ENCODE measurements at places on chromosomes 6 and 20.

GRCh38 chr6:99712519-99712918 lies 105.9 kb downstream of the PRDM13 start:
- DNase-seq: no peak

GRCh38 chr6:11276911-11277274 lies 44.4 kb upstream of the NEDD9 start:
- no peak for DNase-seq

DNA sequence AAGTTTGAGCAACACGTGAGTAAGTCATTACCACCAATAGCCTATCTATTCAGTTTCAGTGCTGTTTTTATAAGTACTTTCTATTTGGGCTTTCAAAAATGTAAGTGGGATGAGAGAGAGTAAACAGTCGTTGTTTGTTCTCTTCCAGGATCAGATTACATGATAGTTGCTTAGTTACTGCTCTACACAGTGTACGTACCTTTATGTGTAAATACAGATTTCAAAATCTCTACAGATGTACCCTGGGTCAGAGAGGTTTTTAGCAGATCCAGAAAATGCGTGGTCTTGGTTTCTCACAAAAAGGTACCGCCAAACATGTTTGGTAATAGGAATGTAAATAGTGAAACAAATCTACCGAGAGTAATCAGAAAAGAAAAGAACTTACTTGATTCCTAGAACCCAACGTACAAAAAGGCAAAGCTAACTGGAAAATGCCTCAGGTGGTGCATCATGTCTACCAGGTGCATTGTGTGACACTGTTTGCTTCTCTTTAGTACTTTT lies 421.1 kb downstream of the BCKDHB start:
- no peak for DNase-seq

DNA sequence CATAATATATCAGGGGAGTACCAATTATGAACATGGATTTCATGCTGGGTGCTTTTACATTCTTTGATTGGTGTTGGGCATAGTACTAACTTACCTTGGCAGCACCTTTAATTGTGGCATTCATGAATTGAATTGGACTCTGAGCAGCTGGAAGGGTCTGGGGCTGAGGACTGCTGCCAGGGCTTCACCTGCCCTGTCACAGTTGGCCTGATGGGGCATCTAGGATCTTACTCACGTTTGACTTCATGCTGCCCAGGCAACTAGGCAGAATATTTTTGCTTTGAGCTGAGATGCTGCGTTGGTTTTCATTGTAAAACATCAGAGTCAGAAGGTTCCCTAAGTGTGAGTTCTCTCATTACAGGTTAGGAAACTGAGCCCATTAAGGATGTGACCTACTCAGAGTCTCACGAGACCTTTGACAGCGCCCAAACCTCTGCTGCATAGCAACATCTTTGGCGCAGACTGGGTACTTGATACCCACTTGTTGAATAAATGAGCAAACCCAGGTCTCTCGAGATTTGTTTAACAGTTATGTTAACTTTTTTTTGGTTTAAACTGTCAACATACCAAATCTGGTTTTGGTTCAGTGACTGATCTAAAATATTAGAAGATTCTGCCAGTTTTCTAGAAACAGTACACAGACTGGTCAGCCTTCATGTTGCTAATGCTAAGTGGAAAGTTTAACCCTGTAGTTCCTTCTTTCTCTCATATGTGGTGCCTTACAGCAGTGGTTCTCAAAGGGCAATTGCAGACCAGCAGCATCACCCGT lies 104.9 kb downstream of the TCP11 start:
- DNase-seq: no peak

- DNase-seq: no peak
These were observed 154.0 kb downstream of the JARID2 start for GRCh38 chr6:15399641-15400470.

GRCh38 chr20:4717816-4718570 lies 3.7 kb upstream of the PRND start:
- no peak for DNase-seq

GRCh38 chr6:15403094-15403755 lies 157.4 kb downstream of the JARID2 start:
- no peak for DNase-seq

- no peak for DNase-seq
These were observed 107.1 kb upstream of the BACH2 start for GRCh38 chr6:90403489-90404381.

Measured in T-helper 2 cell treated with Interferon-gamma antibody and Interleukin-4, amounts not matched to agents 5 μg/mL and 100 μg/mL, for 36 hours (primary cell).